ENCODE measurements at places on chromosomes 13 and 19. TPM values are rescaled to one million over a fixed set of nuclear protein-coding genes. Genes with fewer than 3 reads are reported as not detected.

IFNL1 gene
- not detected for total RNA-seq

DNA sequence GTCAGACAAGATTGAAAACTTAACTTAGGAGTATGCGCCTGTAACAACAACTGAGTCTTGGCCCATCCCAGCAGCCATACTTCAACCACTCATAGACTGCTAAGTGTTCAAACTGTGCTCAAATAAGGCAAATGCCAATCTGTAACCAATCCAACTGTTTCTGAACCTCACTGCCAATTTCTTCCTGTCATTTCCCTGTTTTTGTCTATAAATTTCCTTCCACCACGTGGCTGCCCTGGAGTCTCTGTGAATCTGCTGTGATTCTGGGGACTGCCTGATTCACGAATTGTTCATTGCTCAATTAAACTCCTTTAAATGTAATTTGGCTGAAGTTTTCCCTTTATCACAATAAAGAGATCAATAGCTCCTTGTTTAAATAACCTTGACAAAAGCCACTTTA lies 50.8 kb upstream of the FREM2 start:
- DNase-seq = no peak

MYBPC2 gene
- not detected for total RNA-seq

DNA sequence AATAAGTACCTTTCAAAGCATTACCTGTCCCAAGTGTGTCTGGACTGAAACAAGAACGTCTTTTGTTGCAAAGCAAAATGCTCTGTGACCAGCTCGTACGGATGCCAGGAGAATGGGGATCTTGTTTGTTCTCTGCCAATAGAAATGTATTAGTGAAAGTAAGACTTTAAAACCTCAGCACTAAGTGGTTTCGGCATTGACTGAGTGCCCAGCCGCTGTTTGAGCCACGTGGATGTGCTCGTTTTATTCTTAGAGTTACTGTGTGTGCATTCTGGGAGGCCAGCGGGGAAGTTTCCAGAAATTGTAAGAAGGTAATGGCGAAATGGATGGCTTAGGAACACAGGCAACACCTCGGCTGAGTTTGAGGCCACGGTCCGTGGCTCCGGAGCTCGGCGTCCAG lies 117.1 kb upstream of the USP29 start:
- no peak for DNase-seq

GRCh38 chr19:33389421-33390100 lies 16.1 kb downstream of the CEBPG start:
- no peak for DNase-seq

- no peak for DNase-seq
Observed at GRCh38 chr13:44854313-44855060, 134.8 kb downstream of the NUFIP1 start.

DNA sequence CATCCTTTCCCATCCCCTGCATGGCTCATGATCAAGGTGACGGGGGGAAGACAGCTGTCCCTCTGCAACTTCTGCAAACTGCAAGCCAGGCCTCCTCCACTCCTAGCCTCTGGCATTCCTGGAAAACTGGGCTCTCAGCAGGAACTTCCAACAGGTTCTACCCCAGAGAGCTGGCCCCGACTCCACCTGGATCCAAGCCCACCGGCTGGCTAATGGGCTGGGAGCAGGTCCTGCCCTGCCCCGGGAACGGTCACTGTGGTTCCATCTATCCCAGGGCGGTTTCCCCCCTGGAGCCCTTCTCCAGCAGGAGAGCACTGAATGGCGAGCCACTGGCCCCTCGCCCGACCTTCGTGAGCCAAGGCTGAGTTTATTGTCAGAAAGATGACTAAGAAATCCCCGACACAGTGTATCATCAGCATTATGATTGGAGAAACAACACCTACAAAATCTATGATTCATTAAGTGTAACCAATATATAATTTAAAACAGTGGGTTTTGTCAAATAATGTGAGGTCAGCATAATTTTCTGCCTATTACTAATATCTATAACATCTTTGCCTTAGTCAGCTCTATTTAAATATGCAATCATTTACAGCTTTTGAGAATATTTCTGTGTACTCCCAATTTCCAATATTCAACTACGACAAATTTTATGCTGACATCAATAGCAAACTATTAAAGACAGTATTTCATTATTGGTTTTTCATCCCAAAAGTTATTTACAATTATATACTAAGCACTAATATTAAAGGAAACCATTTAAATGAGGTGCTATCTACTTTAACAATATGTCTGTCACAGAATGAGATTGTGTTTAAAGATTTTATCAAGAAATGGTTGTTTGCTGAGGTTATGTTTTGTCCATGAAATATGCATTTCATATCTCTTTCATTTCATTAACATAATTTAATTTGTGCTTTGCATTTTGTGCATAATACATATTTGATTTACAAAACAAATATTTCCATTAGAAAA lies 133.0 kb downstream of the URI1 start:
- DNase-seq = no peak

- no peak for DNase-seq
Observed at GRCh38 chr13:105471673-105472072, 1063.8 kb downstream of the EFNB2 start.

CCDC70 gene
- total RNA-seq = not detected

GRCh38 chr13:41708713-41709112 lies 251.4 kb downstream of the RGCC start:
- DNase-seq = peak; percentile 22

C1QTNF9 gene
- total RNA-seq = not detected

GRCh38 chr13:100503622-100504021 lies 85.0 kb downstream of the GGACT start:
- no peak for DNase-seq

DNA sequence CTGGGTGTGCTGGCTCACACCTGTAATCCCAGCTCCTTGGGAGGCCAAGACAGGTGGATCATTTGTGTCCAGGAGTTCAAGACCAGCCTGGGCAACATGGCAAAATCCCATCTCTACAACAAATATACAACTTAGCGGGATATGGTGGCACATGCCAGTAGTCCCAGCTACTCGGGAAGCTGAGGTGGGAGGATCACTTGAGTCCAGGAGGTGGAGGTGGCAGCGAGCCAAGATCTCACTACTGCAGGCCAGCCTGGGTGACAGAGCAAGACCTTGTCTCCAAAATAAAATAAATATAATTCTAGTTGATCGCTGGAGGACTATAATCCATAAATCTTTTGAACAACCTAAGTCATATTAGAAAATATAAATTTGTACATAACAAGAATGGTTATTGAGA lies 1061.5 kb upstream of the PCDH9 start:
- DNase-seq = no peak

- no peak for DNase-seq
Observed at GRCh38 chr13:28872427-28873176, 52.5 kb downstream of the MTUS2 start.

AP1M2 gene
- not detected for total RNA-seq

GRCh38 chr13:100815476-100816046 lies 141.0 kb upstream of the TMTC4 start:
- no peak for DNase-seq

RPS19 gene
- total RNA-seq = 1,799 TPM

DNA sequence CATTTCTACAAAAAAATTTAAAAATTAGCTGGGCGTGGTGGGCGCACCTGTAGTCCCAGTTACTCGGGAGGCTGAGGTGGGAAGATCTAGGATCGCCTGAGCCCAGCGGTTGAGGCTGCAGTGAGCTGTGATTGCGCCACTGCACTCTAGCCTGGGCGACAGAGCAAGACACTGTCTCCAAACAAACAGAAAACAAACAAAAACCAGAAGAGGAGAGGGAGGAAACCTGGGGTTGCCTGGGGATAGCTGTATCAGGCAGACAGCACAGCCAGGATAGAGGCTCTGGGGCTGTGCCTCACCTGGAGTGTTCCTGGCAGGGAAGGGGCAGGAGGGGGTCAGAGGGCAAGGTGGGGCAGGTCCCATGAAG lies 2.6 kb upstream of the POLR2E start:
- DNase-seq = no peak

- DNase-seq = no peak
Observed at GRCh38 chr13:42007844-42008243, 40.6 kb upstream of the DGKH start.

DNA sequence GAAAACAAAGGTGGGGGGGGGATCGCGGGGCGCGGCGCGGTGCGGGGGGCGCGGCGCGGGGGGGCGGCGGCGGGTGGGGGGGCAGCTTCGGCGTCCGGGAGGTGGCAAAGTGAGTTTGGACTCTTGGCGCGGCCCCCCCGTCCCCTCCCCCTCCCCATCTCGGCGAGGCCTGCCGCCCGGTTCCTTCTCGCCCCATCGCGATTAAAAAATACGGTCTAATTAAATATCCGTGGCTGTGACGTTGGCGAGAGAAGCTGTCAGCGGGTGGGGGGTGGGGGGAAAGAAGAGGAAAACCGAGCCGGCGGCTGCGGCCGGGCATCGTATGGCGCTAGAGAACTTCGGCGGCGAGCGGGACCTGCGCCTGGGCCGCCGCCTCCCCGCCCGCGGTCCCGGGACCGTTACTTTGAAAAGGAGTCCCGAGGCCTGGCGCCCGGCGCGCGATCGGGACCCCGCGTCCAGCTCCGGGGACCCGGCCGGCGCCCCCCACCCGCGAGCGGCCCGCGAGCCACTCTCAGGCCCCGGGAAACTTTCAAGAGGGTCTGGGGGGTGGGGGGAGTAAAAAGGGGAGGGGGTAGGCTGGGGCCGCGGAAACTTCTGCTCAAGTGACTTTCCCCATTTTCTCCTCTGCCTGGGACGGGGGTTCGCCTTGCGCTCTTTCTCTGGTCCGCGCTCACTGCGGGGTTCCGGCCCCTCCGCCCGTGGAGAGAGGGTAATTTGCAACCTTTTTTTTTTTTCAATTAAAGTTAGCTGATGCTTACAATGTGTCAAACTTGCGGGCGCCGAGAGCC lies 146.3 kb upstream of the ZNF536 start:
- no peak for DNase-seq

- no peak for DNase-seq
Observed at GRCh38 chr13:107329991-107330390, 762.1 kb upstream of the ARGLU1 start.

TTC9B gene
- total RNA-seq = not detected

- peak; percentile 51 for DNase-seq
Observed at GRCh38 chr19:42281827-42282762, 13.0 kb downstream of the CIC start.

RAD23A gene
- total RNA-seq = 43.9 TPM

CEACAM6 gene
- not detected for total RNA-seq

EXOC3L2 gene
- total RNA-seq = 7.1 TPM

- DNase-seq = no peak
Observed at GRCh38 chr13:69485991-69486592, 621.5 kb upstream of the ATXN8OS start.

DNA sequence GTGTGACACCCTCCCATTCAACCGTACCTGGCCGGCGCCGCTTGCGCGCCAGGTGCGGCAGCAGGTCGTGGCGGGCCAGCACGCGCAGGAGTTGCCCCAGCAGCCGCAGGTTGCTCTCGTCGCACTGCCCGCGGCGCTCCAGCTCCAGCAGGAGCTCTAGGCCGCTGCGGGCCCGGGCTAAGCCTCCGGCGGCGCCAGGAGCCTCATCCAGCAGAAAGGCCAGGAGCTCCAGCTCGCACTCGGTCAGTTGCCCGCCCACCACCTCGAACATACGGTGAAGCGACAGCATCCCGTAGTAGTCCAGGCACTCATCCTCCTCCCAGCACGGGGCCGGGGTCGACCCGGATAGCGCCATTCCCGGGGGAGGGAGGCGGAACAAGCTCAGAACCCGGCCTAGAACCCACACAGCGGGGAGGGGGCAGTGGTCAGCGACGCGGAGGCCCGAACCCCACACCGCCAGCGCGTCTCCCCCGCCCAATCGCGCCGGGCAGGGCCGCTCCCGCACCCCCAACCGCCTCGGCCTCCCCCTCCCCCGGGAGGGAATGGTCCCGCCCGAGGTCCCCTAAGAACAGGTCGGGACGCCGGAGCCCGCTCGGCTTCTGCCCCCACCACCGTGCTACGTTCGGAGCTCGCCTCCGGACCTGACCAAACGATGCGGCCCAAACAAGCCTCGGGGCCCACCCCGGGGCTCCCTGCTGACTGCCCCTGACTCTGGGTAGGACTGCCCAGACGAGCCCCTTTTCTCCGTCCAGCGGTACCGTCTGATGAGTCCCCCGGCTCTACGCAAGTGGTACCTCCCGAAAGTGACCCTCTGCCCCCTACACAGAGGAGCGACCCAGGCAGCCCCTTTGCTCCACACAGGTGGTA lies 591 bp downstream of the DEDD2 start:
- DNase-seq = peak; percentile 37

DNA sequence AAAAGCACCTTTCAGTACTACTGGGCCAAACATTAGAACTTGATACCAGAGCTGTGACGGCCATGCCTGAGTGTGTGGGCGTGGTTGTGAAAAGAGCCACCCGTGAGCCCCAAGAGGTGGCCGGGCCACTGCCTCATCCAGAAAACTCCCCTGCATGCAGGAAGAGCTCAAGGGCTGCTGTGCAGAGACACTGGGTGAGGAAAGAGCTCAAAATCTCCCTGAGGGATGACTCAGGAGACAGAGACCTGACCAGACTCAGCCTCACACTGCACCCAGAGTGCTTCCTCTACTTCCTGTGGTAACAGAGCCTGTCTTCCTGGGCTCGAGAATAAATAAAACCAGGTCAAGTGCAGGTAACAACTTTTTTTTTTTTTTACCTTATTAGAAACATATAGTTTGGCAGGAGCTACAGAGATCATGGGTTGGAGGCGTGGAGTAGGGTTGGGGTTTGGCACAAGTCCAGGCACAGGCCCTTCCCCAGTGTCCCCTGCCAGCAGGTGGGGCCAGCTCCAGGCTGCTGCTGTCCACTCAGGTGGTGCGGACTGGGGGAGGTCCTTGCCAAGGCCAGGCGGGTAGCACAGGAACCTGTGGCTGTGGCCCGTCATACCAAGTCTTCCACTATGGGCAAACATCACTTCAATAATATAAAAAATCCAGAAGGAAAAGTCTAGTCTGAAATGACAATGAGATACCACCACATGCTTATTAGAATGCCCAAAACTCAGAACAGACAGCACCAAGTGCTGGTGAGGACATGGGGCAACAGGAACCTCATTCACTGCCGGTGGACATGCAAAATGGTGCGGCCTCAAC lies 25.5 kb downstream of the ELL start:
- no peak for DNase-seq

- no peak for DNase-seq
Observed at GRCh38 chr19:1310853-1311180, 25.1 kb downstream of the EFNA2 start.

SIGLECL1 gene
- not detected for total RNA-seq

DNA sequence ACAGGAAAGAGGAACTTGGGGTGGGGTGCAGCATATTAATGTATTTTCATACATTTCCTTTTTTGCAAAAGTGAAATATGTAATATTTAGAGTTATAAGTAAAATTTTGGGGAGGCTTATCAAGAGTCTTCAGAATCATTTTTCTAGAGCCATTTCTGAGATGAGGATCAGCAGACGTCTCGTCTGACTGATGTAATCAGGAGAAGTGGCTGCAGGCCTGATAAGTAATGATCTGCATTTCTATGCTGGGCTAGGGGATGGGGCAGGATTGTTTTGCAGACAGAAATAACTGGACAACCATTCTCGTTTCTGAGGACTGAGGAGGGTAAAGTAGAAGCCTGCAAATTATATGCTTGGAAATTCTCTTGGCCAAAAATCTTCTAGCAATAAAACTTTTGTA lies 89.2 kb upstream of the ARGLU1 start:
- no peak for DNase-seq

SOX1 gene
- not detected for total RNA-seq

GRCh38 chr19:52115526-52116053 lies 20.0 kb upstream of the ZNF841 start:
- DNase-seq = no peak

- no peak for DNase-seq
Observed at GRCh38 chr13:40273253-40274025, 393.0 kb downstream of the FOXO1 start.
